Effector memory CD8-positive, alpha-beta T cell (primary cell): ENCODE measurements at places on chromosomes 5 and 9.

- DNase-seq: no peak
Measured at GRCh38 chr5:60257596-60258271, 364.2 kb upstream of the PDE4D start.

DNA sequence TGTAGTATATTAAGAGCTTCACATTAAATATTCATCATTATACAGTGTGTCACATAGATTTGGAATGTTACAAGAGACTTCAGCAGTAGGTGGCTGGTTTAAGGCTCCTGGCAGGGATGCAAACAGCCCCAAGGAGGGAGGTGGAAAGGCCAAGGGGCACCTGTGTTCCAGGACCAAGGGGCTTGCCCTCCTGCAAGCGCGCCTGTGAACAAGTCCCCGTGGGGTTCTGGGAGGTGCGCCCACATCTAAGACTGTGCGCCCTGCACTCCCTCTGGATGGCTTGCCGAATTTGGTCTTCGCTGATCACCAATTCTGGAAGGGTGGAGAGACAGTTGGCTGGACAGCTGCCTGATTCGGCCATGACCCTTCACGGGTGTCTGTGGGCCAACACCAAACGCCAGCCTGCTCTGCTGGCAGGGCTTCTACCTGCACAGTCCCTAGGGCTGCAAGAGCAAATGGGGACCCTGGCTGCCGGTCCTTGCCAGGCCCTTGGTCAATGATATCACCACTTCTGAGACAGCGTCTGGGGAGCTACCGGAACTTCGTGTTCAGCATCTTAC is 12.1 kb upstream of the SLC25A51 start:
- no peak for DNase-seq

DNA sequence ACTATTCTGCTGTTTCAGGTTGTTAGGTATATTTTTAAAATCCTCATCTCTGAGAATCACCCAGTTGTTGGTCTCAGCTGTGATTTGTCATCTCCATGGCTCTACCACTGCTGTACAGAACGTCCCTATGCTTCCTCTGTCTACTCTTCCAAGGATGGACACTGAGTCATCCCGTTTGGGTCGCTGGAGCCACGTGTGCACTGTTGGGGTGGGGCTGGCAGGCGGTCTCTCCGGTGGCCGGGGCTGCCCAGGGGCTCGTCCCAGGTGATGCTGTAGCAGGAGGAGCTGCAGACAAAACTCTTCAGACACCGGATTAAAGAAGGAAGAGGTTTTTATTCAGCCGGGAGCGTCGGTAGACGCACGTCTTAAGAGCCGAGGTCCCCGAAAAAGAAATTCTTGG is 16.9 kb downstream of the LCN9 start:
- DNase-seq: no peak

GRCh38 chr9:123724211-123724796 is 205.6 kb downstream of the DENND1A start:
- no peak for DNase-seq

GRCh38 chr9:125750627-125751011 is 3.4 kb downstream of the PBX3 start:
- no peak for DNase-seq

GRCh38 chr5:181100121-181100875 is 30.7 kb downstream of the OR2V1 start:
- no peak for DNase-seq

DNA sequence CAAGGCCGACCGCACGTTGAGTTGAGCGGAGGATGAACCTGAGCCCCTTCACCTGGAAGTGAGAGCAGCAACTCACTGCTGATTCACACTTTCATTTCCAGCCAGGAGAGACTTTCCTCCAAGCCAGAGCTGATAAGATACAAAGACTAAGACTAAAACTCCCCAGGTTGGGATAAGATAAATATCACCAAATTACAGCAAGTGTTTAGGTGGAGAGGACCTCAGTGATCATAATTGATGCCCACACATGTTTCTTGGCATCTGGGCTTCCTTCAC is 6.4 kb upstream of the NKD2 start:
- no peak for DNase-seq

DNA sequence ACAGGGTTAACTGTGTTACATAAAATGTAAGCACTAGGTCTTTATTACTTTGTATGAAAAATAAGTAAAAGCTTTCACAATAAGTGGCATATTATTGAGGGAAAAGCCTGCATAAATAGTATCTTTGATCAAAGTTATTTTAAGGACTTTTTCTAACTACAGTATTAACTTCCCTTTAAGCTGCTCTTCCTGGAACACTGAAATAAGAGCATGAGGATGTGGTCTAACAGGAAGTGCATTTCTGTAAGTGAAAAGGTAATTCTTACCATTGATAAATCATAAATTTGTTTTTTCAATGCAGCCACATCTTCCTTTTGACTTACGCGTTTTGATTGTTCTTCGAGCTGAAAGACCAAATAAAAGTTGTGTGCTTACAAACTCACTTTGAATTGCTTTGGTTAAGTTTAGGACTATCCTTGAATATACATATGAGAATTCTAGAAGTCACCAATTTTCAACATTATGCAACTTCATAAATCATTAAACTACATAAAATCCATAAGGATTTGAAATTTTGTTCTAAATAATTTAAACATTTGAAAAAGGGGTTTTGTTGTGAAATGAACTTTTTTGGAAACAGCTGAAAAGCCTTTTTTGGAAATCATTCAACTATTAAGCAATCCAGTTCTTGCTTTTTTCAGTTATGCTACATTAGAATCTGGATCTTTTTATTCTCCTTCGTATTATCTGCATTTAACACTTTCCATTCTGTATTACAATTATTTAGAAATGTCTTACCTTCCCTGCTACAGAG is 50.6 kb downstream of the RASEF start:
- DNase-seq: no peak

GRCh38 chr9:127903557-127904475 is 4.4 kb upstream of the ST6GALNAC6 start:
- no peak for DNase-seq

GRCh38 chr5:82277613-82277986 is 554 bp downstream of the RPS23 start:
- no peak for DNase-seq

- DNase-seq: no peak
Measured at GRCh38 chr5:87916320-87916719, 352.3 kb downstream of the TMEM161B start.

DNA sequence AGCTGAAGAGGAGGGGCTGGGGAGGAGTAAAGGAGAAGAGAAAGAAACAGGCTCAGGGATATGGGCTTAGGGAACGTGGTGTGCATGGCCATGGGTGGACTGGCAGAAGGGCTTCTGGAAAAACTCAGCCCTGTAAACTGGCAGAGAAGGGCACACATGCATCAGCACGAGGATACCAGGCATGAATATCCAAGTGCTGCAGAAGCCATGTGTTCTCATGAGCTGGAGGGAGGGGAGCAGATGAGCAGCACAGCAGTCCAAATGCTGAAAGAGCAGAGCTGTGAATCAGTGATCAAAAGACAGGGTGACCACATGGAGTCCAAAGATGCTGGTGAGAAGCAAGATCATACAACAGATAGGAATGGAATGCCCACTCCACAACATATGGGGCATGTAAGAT is 72.3 kb downstream of the SEMA5A start:
- DNase-seq: no peak

DNA sequence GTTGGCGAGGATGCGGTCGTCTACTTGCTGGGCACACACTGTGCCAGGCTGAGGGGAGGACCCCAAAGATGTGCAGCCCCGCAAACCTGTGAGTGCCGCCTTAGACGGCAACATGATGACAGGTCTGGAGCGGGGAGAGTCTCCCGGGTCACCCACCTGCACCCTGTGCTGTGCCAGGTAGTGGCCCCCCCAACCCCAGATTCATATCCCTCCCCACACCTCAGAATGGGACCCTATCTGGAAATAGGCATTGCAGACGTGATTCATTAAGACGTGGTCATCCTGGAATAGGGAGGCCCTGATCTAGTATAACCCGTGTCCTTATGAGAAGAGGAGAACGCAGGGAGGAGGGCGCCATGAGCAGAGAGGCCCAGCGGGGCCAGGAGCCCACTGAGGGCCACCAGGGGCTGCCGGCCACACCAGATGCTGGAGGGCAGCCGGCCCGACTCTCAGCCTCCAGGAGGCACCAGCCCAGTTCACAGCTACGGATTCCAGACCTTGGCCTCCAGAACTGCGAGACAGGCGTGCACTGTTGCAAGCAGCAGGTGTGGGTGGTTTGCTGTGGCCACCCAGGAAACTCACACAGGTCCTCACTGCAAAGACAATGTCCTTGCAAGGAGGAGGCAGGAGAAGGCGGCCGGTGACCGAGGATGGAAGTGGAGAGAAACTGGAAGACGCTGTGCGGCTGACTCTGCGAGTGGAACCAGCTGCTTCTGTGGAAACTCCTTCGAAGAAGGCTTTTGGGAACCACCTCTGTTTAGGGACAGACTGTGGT is 131.9 kb upstream of the LPCAT1 start:
- DNase-seq: no peak

DNA sequence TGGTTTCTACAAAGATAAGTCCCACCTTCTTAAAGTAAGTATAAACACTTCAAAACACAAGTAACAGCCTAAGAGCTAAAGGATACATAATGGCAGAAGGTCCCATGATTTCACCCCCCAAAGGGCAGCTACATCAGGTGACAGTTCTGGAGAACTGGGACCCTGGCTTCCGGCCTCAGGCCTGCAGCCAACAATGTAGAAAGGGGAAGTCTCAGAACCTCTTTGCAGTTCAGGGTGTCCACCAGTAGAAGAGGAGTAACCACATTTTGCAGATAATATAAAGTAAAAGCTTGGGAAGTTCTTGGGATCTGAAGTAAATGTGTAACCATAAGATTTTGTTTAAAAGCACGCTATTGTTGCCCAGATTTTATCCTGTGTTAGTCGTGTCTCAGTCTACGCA is 267.4 kb upstream of the VLDLR start:
- DNase-seq: no peak

DNA sequence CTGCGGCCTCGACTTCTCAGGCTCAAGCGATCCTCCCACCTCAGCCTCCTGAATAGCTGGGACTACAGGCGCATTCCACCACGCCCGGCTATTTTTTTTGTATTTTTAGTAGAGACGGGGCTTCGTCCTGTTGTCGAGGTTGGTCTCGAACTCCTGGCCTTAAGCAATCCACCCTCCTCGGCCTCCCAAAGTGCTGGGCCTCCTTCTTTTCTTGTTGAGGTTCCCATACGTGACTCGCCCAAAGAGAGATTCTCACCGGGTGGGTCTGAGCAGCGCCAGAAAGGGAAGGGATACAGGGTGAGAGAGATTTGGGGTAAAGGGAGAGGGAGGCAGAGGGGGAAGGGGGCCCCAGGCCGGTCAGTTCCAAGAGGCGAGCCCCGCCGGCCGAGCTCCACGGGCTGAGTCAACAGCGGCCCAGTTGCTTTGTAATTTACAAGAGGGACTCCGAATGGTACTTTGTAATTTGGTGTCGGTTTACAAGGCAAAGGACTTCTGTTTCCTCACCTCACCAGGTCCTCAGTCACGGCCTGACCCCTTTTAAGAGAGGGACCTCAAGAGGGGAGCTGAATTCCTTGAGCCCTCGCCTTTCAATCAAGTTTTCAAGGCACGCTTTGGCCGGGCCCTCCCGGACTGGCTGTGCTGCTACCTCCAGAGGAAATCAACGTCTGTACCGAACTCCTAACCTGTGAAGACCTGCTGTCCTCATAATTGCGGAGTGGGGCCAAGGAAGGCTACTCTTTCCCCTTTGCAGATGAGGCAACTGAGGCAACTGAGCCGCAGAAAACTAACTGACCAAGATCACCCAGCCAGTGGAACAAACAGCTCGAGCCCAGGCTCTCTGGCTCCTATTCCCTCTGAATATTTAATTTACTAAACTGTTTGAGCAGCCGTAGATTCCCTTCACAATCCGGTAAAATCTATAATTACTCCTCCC is 3.3 kb upstream of the DMRT2 start:
- no peak for DNase-seq

DNA sequence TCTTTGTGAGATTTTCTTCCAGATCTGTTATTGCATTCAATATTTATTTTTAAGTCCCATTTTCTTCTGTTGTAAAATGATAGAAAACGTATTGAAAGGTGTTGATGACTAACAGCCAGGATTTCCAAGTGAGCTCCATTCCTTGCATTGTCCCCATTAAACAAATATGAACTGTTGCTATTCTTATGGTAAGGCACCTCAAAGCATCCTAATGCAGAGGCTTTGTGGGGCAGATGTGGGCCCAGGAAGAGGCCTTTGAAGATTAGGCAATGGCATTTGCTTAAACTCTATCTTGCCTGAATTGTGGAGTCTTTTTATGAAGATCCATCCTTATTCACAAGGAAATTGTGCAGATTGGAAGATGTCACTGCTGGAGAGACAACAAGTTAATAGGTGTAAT is 38.9 kb downstream of the NTRK2 start:
- no peak for DNase-seq

- DNase-seq: no peak
Measured at GRCh38 chr9:31347082-31347617, 1037.3 kb upstream of the ACO1 start.

DNA sequence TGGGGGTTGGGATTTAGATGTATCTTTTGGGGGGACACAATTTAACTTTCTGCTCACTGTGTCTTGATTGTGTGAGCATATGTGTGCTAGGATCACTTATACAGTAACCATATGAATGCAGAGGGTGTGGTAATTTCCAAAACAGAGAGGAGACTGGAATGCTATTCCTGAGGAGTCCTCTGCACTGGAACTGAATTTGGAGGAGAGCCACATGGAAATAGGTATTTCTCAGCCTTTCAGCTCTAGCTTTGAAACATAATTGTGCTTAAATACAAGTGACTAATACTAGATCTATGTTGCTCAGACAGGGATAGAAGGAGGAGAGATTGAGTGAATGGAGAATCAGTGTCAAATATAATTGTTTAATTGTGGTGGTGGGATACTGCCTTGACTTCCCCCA is 45.5 kb downstream of the FOCAD start:
- no peak for DNase-seq

DNA sequence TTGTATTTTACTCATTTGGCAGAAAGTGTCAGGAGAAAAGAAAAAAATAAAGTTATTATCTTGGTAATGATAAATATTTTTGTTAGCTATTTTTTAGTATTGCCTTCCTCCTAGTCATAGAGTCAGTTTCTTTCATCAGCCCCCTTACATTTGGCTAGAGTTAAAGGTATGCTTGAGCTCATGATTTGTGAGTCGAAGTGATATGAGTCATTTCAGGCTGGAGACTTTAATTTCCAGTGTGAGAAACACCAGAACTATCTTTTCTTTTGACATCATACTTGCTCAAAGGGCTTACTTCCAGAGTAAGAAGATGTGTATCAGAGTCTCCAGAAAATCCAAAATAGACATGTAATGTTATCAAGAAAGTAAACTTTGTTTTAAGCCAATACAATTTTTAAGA is 746.7 kb upstream of the TYRP1 start:
- DNase-seq: no peak

DNA sequence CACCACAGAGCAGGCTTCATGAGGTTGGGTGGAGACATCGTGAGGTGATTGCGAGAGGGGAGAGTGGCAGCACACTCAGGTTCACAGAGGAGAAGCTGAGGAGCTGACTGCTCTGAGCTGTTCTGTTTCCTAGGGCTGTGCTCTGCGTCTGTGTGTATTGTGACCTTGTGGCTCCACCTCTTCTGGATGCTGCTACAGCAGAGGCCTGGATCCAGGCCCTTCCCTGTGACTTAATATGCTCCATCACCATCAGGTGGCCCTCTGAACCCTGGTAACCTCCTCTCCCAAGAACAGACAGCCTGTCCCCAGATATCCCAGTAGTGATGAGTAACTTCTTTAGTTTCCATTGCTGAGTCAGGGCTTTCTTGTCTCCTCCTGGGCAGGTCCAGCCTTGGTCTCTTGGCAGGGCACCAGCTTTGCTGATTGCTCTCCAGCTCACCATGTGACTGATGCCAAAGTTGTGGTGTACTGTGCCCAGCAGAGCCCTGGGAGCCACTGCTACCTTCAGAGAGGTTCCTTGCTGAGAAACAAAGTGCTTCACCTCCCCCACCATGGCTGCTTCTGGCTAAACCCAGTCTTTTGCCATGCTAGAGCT is 212.8 kb upstream of the CHD1 start:
- no peak for DNase-seq

- no peak for DNase-seq
Measured at GRCh38 chr5:673161-673830, 19.9 kb downstream of the TPPP start.
